RKO (cell line): ENCODE measurements at places on chromosomes 1 and 21.

DNA sequence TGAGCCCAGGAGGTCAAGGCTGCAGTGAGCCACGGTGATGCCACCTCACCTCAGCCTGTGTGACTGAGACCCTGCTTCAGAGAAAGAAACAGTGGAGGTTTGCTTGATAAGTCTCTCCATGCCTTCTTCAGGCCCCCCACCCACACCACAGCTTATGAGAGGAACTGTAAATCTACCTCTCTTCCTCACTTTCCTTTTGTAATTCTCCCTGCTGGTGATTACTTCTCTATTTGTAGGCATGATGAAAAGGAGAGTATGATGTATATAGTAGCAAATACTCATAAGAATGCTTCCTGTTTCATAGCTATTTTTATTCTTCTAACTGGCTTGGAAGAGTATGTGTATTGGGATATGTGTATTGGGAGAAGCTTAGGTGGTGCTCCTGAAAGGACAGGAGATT lies 186.3 kb downstream of the VPS13D start:
- no peak for DNase-seq

DNA sequence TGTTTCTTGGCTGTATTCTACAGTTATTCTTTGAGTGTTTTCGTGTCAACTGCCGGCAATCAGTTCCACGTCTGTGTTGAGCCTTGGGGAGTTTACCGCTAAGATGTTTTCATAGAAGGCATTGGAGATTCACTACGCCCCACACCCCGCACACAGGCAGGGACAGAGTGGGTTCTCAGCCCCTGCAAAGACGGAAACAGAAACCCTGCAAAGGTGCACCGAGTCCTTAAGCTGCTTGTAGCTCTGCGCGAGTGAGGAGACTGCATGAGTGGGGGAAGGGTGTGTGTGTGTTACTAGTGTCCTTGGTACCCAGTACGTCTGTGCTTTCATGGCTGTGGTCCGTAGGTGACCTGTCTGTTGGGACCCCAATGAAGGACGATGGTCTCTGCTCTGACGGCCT lies 1.9 kb downstream of the LHX4 start:
- no peak for DNase-seq

DNA sequence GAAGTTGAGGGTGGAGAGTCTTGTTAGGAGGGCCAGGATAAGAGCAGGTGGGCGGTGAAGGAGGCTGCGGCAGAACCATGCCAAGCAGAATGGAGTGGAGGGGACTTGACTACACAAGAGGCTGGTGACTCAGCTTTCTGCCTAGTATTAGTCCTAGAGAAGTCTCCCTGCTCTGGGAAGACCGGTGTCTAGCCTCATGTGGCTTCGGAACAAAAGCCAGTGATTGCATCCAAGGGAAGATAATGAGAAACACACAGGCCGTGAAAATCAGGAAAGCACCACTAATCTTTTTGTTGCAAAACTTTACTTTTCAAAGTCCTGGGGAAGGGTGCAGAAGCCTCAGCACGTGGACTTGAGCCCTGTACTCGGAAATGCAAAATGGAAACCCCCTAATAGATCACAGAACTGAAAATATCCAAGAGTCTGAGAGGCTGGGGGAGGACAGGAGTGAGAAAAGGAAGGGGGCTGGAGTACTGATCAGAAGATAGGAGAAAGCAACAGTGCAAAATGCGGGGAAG lies 31.4 kb downstream of the DDR2 start:
- DNase-seq, result no peak

DNA sequence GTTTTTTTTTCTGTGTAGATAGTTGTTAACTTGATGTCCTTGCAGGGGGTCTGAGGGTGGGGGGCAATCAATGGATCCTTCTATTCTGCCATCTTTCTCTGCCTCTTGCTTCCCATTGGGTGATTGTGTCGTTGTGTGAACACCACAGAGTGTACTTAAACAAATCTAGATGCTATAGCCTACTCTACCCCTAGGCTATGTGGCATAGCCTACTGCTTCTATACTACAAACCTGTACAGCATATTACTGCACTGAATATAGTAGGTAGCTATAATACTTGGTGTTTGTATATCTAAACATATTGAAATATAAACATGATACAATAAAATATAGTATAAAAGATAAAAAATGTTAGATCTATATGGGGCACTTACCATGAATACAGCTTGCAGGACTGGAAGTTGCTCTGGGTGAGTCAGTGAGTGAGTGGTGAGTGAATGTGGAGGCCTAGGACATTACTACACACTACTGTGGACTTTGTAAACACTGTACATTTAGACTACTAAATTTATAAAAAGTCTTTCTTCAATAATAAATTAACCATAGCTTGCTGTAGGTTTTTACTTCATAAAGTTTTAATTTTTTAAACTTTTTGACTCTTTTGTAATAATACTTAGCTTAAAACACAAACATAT lies 105.4 kb downstream of the CENPF start:
- peak; percentile 7 for DNase-seq

- DNase-seq, result no peak
These were observed 1.1 kb upstream of the EDN2 start for GRCh38 chr1:41485605-41486004.

- no peak for DNase-seq
These were observed 187.7 kb upstream of the RNPC3 start for GRCh38 chr1:103337779-103338178.

DNA sequence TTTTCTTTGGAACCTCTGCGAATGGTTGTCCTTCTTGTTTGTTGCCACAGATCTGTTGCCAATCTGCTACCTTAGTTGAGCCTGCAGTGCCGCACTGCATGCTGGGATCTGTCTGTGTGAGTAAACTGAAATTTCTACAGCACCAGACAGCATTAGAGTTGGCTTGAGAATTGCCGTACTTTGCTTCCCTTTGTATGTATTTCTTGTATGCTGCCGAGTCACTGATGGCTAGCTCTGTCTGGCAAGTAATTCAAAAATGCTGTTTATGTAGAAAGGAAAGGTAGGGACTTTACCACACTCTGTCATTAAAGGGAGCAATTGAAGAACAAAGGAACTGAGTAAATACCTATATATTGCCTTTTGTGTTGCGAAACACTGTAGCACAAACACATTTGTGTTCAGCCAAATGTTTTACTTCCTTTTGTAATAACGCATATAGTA lies 857.4 kb downstream of the USP25 start:
- DNase-seq, result no peak

GRCh38 chr1:228281631-228282328 lies 73.9 kb downstream of the OBSCN start:
- DNase-seq, result no peak

DNA sequence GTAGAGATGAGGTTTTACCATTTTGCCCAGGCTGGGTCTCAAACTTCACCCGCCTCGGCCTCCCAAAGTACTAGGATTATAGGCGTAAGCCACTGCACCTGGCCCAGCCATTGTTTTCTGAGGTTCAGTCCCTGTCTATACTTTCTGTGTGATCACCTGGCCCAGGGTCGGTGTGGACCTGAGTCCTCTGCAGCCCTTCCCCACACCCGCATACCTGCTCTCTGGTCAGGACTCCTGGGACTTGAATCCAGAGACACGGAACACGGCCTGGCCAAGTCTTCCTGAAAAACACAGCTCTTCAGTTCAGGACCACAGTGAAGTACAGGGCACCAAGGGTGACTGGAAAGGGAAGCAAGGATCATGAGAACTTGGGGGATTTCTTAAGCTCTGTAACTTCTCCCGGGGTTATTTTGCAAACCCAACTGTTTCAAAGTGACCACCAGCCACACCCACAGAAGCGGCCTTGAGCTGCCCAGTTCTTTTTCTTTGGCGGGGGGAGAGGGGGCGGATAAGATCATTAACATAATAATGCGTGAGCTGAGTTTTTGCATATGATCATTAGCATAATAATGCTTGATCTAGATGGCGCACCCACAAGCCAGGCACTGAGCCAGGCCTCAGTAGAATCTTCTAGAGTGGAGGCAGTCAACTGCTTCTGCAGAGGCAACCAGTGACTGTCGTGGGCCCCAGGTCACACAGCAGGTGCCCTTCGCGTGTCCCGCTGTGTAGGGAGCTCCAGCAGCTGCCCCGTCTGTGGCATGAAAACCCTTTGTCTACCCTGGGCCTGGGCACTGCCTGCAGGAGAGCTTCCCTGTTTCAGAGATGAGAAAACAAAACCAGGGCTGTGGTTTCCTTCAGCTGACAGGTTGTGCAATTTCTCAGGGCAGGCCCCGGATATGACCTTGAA lies 1.7 kb upstream of the NADK start:
- no peak for DNase-seq

GRCh38 chr1:20871419-20871818 lies 84.3 kb upstream of the HP1BP3 start:
- DNase-seq, result no peak

GRCh38 chr1:206550446-206550845 lies 43.1 kb downstream of the RASSF5 start:
- no peak for DNase-seq

DNA sequence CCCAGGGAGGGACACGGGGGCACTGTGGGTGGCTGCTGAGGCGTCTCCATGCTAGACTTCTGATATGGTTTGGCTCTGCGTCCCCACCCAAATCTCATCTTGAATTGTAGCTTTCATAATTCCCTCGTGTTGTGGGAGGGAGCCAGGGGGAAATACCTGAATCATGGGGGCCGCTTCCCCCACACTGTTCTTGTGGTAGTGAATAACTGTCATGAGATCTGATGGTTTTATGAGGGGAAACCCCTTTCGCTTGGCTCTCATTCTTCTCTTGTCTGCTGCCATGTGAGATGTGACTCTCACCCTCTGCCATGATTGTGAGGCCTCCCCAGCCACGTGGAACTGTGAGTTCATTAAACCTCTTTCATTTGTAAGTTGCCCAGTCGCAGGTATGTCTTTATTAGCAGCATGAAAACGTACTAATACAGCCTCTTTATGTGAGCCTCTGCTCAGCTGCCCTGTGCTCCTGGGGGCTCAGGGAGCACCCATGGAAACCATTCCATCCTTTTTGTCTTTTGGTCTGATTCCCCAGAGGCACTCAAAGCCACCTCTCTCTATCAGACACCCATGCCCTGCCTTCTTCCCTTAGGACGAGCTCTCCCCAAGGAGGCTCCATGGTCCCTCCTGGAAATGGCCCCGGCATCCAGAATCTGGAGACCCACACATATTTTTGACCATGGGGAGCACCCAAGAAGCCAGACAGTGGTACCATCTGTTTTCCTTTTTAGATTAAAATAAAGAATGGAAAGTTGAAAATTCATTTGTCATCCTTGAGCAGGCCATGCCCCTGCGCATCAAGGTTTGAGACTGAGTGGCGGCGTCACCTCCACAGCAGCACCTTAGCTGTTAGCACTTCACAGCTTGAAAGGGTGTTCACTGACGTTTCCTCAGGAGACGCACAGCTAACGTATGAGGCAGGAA lies 65.9 kb upstream of the FAM20B start:
- DNase-seq, result no peak
